ENCODE measurements at places on chromosomes 16 and 17.

GRCh38 chr17:44863061-44863918 is 15.6 kb downstream of the HIGD1B start:
- peak; percentile 20 for DNase-seq

GRCh38 chr17:80845863-80846671 is 145.6 kb upstream of the CHMP6 start:
- DNase-seq = no peak

DNA sequence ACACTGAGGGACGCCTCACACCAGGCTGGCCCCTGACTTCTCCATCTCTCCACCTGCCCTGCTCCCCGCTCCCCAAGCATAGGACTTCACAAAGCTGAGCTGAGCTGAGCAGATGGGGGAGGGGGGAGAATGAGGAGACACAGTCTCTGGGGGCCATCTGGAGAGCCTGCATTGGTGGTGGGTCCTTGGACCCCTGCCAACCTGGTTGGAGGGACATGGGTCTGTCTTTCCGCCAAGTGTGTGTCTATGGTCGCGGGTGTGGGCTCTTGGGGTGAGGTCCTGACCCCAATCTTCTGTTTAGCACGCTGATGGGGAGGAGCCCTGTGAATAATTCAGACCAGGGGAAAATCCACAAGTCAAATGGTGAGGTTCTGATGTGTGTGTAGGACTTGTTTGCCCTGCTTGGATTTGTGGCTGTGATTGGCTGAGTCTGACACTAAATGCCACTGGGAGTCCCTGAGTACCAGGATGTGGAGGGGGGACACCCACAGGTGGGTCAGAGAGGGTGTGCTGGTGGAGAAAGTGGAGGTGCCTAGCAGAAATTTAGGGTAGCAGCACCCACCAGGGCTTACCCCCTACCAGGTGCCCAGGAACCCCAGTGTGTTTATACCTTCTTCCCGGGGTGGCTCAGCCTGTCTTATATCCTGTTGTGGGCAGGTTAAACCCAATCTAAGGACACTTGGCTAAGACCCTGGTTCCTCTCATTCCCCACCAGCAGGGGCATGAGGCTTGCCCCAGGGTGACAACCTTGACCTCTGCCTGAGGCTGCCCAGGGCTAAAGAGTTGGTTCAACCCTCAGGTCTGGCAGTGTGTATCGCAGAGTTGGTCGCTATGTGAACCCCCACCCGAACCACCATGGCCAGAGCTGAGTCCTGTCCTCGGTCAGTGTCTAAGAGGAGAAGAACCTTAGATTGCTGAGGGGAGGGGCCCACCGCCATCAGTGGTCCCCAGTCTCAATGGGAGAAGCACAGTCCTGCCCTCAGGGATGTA is 2.1 kb downstream of the FMNL1 start:
- DNase-seq = no peak

DNA sequence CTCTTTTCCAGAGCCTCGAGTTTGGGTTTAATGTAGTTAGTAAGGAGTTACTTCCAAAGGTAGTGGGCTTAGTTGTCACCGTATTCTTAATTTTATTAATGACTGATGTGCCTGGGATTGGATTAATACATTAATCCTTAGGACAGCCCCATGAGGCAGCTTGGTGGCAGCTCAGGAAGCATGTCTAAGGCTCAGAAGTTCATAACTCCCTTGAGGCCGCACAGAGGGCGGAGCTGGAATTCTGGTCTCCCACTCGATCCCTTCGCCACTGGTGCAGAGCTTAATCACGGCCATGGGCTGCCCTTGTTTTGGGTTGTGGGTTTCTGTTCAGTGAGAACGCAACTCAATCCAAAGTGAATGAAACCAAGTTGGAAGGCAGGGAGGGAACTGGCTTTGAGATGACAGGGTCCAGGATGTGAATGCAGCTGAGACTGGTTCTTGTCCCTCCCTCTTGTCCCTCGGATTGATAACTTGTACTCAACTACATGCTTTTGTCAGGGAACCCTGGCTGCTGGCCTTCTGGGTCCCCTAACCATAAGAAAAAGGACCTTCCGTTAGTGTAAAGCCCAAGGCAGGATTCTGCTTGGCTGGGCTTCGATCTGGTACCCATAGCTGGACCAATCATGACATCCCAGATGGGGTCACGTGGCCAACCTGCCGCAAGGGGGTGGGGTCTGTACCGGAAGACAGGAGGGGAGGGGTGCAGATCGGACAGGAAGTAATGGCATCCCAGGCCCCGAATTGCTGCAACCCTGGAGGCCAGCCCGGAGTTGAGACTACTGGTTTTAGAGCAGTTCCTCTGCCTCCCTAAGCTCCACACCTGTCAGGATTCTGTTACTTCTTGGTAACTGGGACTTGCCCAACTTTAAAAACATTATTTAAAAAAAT is 45.4 kb downstream of the SNX20 start:
- no peak for DNase-seq

DNA sequence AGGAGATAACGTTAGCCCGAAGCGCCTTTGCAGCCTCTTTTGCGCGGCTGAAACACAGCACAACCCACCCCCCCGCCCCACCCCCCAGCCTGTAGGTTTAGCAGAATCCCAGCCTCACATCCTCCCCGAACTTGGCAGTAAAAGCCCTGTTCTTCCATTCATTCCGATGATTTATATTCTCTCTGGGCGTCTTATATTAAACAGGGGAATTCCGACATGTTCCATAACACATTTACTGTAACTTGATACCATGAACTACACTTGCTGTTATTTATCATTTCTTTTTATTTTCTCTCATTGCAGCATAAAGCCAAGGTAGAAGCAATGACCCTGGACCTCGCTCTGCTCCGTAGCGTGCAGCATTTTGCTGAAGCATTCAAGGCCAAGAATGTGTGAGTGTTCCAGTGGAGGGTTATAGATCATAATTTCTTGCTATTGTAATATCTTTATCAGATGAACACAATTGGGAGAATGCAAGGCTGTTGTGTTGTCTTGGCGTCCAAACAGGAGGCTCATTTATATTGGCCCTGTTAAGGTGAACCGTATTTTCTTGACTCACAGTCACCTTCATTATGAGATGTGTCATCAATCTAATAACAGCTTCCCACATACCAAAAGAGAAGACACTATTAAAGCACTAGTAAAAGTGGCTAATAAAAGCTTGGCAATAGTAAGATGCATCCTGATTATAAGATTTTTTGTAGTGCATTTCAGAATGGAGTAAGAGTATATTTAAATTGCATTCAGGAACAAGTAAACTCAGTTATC is 287.3 kb downstream of the WWOX start:
- no peak for DNase-seq

DNA sequence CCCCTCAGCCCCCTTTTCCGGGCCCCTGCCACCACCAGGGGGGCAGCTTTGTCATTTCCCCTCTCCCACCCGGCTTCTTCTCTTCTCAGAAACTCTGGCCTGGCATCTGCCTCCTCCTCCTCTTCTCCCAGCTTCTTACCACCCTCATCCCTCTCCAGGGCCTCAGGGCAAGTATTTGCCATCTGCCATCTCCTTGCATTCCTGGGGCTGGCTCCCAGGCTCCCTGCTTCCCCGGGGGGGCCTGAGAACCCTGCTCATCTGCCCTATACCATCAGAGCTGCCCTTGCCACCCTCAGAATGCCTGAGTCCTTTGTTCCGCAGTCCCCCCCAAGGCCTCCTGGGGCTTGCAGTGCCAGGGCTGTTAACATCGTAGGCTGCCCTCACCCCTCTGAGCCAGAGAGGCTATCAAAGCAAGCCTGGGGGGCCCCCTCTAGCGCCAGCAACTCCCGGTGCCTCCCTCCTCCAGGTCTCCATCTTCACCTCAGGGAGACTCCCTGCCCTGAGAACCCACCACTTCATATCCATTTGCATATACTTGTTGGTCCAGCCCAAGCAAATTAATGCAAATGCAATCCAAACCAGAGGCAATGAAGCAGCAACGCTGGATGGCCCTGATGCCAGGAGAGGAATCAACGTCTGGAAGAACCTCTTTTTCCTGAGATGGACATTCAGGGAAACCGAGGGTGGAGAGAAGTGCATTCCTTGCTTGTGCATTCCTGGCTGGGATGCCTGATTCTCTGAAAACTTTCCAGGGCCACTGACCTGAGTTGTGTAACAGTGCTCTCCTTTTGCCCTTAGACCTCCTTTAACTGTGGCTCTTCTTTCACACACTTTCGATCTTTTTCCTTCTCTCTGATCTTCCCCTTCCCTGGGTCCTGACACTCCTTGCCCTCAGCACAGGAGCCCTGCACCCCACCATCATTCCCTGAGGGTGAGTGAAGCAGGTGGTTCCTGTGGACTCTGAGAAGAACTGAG is 20.7 kb upstream of the SP2 start:
- no peak for DNase-seq

DNA sequence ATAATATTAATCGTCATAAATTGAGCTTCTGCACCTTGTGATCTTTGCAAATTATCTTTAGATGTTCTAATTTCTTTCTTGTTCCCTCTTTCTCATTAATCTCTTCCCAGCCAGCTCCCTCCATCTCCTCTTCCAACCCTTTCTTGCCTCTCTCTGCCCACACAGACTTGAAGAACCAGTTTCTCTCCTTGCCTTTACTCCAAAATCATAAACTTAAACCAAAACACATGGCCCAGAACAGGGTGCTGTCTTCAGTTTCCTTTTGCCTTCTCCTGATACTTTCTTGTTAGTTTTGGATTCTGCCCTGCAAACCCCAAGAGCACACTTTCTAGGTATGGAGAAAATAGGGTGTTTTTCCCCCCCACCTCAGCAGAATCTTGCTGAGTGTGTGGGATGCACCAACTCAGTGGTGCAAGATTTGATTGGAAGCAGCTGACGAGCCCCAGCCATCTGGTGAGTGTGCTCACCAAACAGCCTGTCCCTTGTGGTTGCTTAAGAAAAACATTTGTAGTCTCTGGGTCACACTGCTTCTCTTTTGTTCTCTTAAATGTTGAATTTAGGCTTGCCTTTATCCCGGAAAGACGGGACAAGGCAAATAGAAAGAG is 175.8 kb upstream of the MAF start:
- peak; percentile 11 for DNase-seq

DNA sequence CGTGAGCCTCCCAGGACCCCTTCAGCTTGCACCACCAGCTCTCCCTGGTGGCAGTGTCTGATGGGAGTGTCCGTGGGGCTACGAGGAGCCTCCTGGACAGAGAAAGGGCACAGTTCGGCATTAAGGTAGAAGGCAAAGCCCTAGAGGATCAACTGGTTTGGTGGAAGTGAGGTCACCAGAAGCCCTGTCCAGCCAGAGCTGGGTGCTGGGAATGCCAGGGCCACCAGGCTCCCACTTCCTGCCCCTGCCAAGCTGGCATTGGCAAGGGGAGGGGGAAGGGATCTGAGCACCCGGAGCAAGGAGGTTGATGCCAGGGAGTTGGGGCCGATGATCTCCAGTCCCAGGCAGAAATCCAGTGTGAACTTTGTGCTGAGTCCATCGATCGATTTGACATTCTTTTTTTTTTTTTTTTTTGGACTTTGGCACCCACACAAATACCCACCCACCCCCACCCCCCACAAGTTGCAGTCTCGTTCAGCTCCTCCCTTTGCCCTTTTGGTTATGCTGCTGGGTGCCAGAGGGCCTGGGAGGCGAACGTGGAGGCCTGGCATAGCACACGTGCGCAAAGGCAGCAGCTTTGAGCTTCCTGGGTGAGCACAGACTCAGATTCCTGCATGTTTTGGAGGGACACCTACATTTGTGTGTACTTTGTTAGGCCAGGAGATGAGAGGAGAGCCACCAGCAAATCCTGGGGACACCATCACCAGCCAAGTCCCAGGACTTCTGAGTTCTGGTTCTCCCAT is 2.1 kb downstream of the NHERF1 start:
- no peak for DNase-seq

DNA sequence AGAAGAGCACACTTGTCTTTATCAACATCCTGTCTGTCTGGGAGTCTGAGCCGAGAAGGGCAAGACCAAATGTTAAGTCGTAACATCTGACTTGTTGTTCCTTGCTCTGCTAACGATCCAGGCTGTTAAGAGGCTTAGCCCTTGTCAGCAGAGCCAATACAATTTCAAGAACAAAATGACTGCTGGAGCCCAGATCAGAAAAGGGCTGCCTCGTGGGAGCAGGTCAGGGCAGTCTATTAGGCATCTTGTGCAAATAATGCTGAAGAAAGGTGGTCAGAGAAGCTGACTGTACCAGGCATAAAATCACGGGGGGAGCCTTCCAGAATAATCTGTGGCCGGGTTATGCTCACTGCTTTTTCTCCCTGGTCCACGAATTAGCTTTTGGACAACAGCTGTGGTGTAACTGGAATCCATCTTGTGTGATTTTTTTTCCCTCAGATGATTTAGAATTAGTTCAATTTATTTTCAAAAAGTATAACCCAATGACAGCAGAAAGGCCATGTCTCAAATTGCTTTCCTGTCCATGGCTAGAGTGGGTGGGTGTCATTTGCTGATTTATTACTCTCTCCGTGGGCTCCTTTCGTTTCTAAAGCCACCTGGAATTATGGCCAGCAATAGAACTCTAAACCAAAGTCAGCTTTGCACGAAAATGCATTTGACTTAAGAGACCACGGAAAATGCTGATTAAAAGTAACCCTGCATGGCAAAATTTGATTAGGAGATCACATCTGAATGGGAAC is 221.1 kb upstream of the HSBP1 start:
- DNase-seq = no peak

GRCh38 chr17:76106703-76107102 is 3.1 kb upstream of the EXOC7 start:
- DNase-seq = no peak

DNA sequence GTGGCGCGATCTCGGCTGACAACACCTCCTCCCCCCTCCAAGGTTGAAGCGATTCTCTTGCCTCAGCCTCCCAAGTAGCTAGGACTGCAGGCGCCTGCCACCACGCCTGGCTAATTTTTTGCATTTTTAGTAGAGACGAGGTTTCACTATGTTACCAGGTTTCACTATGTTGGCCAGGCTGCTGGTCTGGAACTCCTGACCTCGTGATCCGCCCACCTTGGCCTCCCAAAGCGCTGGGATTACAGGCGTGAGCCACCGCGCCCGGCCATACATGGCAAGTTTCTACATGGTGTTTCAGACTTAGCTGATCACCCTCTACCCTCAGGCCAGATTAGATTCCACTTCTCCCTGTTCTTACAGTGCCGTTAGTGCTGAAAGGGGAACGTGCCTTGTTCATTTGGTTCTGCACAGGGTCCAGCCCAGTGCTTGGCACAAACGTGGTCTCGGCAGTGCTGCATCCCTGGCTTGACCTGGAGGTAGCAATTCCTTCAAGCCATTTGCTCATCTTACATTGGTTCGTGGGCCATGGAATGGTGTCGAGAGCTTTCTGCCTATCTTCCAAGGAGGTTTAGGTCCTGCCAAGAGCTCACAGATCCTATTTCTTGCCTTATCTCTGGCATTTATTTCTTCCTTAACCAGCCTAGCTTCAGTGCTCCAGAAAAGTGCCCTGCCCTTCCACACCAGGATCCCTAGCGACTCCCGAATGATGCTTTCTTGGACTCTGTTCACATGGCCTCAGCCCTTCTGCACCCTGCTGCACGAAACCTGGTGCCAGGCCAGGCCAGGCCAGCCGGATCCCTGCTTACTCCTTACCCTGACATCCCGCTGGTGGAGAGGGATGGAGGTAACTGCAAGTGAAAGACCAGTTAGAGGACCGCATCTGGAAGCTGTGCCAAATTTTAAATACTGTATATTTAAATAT is 14.8 kb upstream of the AURKB start:
- no peak for DNase-seq

DNA sequence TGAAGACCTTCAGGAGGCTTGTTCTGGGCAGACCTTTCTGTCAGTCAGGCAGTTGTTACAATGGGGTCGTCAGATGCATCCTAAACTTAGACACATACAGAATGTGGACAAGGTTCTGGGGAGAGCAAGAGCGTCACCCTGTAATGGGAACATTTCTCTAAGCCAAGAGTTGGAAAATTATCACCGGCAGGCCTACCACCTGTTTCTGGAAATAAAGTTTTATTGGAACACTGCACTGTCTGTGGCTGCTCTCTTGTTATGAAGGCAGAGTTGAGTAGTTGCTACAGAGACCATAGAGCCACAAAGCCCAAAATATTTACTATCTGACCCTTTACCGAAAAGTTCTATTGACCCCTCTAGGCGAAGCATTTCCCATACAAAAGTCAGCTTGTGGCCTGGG is 106.2 kb downstream of the CPPED1 start:
- no peak for DNase-seq

All from fibroblast of pulmonary artery (primary cell).